Memory B cell (primary cell): ENCODE measurements at places on chromosomes 6 and 20.

- DNase-seq: no peak
These were observed 468.2 kb downstream of the MMUT start for GRCh38 chr6:48994811-48995210.

- no peak for DNase-seq
These were observed 86.0 kb downstream of the SAMD3 start for GRCh38 chr6:130136798-130137197.

DNA sequence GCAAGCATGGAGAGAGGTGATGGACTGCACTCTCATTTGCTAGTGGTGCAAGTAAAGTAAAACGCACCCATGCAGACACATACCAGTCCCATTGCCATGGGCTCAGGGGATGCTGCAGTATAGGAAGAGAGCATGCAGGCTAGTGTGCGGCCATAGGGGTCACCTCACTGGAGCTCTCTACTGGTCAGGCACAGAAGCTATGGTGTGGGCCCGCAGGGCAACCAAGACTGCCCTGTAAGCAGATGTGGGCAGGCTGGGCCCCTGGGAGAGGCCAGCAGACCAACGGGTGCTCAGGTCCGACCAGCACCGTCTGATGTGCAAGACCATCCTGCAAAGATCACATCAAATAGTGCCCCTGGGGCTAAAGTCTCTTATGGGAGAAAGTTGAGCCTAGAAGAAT lies 290.7 kb downstream of the HTR1B start:
- DNase-seq: no peak

GRCh38 chr6:90621581-90621980 lies 34.7 kb upstream of the MAP3K7 start:
- DNase-seq: no peak

DNA sequence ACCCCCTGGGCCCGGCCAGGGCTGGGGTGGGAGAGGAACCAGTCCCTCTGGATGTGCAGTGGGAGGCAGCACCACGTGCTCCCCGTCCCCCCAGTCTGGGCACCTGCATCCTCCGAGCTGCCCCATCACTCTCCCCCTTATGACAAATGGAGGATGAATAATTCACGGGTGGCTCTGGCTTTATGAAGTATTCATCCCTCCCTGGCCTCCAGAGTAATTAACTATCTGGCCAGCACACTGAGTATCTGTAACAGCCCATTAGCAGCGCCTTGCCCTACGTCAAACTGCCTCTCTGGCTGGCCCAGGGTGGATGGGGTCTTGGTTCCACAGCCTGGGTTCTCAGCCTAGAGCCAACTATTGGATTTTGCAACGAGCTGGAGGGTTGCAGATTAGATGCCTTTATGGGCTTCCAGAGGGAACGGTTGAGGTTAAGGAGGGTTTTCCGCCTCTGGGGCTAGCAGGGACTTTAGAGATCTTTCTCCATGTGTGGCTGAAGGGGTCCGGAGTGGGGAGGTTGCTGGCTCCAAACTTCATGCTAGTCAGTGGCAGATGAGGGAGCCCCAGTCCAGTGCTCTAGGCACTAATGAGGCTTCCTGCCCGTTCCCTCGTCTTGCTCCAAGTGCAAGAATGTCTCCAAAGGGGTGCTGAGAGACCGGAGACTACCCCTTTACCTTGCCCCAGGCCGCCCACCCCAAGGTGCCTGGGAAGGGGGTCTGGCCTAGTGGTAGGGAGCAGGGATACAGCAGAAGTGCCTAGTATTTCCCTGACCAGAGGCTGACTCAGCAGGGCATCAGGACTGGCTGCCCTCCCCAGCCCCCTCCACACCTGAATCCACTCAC lies 53.5 kb upstream of the MLN start:
- DNase-seq: no peak

GRCh38 chr20:4141291-4142240 lies 126.2 kb upstream of the RNF24 start:
- DNase-seq: no peak

DNA sequence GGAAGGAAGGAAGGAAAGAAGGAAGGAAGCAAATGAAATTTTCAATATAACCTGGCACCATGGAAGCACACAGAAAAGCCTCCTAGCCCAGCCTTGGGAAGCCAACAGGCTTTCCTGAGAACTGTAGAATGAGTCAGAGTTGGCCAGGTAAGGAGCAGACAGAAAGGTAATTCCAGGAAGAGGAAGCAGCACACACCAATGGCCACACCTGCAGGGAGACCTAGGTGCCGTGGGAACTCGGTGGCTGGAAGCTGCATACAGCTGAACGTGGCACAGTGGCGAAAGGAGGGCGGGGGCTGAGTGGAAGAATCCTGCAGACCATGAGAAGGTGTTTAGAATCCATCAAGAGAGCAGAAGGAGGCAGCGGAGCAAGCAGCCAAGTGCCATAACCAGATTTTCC lies 224.8 kb upstream of the RREB1 start:
- DNase-seq: no peak

DNA sequence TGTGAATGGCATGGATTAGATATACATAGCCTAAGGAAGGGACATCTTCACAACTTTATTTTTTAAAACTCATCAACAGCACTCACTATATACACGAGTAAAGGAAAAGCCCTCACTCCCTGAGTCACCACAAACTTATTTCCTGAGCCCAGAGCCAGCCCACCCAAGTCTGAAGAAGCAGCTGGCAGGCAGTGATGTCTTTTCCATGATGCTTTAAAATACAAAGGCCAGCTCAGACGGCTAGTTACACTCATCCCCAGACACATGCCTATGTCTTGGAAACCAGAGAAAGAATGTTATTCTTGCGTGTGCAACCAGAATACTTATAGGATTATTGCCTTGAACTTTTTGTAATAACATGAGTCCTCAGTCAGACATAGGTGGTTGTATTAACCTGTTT lies 114.4 kb downstream of the ADGRG6 start:
- DNase-seq: no peak

GRCh38 chr20:47380481-47380880 lies 24.0 kb upstream of the ZMYND8 start:
- DNase-seq: no peak

GRCh38 chr20:47849006-47849405 lies 63.7 kb upstream of the SULF2 start:
- DNase-seq: no peak

GRCh38 chr6:159633196-159633595 lies 59.8 kb downstream of the SOD2 start:
- DNase-seq: no peak

GRCh38 chr6:150711584-150712504 lies 112.2 kb downstream of the PLEKHG1 start:
- no peak for DNase-seq

- DNase-seq: no peak
These were observed 3.4 kb upstream of the RSPO4 start for GRCh38 chr20:1005452-1006027.

- DNase-seq: no peak
These were observed 90.0 kb upstream of the TNFAIP3 start for GRCh38 chr6:137776786-137777686.

DNA sequence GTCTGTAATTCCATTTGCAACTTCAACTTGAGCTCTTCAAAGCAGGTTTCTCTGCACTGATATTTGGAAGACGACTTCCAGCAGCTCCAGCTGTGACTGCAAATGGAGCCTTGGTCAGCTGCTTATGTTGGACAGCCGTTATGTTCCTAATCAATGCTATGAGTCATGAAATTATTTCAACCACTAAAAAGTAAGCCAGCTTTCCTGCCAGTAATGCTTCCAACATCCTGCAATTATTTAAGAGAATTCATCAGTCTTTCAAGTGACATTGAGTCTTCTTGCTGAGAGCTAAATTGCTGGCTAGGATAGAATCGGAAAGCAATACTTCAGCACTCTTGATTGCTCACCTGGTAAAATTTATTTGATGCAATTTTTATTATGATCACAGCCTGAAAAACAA lies 375.7 kb downstream of the MMUT start:
- DNase-seq: no peak

- peak; percentile 22 for DNase-seq
These were observed 23.6 kb downstream of the BNIP5 start for GRCh38 chr6:36312854-36313648.

DNA sequence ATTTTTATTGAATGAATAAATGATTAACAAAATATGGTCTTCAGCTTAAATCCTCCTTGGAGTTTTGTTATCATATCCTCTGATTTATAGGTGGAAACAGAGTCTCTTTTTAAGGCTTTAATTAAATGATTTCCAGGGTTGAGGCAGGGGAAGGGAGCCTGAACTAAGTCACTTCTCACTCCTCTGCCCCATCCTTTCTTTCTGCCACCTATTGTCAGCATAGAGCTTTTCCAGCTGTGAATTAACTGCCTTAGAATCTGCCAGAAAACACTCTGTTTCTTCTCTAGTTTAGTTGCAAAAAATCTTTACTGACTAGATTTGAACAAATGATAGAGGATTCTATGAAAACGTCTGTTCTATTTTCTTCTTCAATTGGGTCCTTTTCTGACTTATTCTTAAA lies 9.8 kb downstream of the OGFRL1 start:
- DNase-seq: no peak
